ENCODE measurements at places on chromosomes 11 and 22.

DNA sequence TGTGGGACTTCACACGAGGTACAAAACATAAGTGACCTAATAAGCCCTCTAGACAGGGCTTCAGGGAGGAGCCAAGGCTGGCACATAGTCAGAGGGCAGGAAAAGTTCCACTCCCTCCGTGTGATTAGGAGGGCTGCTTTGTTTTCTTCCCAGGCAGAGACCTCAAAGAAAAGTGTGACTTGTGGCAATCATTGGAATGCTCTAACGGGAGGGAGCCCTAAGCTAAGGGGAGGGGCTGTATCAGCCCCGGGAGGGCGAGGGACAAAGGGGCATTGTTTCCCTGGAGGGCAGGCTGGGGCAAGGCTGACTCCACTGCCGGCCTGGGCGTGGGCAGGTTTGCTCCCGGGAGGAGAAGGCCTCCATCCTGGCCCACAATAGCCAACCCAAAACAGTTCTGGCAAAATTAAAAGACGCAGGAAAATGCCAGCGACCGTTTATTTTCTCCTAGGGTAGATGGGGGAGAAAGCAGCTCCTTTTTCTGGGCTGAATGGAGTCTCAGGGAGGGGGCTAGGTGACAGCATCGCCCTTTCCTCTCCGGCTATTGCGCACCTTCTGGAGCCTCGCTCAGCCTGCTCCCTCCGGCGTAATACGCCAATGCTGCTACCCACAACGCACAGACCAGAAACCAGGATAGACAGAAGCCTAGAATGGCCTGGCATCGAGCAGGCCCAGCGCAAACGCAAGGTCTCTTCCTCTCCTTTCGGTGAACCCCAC, 60.2 kb downstream of the ENDOD1 start:
- no peak for DNase-seq

DNA sequence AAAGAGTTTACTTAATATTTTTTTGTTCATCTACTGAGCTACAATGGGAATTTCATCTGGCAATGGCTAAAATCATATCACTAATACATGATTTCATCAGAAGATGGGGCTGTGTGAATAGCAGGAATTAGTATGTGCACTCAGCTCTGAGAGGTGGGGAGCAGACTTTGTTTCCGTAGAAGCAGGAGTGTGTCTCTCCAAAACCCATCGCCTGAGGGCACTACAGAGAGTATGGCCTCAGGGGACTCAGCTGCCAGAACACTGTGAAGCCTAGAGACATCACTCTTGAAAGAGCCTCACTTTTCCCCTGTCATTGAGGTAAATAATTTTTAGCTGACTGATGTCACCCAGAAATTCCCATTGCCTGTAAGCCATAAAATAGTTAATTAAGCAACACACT, 261.4 kb upstream of the ISX start:
- no peak for DNase-seq

DNA sequence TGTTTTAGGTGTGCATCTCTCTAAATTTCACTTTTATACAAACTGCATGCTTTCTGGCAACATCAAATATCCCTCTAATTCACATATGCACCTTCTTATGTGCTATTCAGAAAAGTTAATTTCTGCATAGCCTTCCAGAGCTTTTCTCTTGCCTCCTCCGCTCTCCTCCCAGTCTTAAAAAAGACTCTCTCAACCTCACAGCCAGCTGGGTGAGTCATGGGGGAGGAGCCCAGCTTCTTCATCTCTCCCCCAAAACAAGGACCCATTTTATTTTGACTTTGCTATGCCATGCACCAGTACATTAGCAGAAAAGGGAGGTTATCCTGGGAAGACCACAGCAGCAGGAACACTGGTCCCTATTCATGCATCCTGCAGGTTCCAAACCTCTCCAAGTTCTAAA, 234.4 kb downstream of the KCNA4 start:
- no peak for DNase-seq

- no peak for DNase-seq
Observed at GRCh38 chr22:37126882-37127281, 17.4 kb upstream of the TMPRSS6 start.

DNA sequence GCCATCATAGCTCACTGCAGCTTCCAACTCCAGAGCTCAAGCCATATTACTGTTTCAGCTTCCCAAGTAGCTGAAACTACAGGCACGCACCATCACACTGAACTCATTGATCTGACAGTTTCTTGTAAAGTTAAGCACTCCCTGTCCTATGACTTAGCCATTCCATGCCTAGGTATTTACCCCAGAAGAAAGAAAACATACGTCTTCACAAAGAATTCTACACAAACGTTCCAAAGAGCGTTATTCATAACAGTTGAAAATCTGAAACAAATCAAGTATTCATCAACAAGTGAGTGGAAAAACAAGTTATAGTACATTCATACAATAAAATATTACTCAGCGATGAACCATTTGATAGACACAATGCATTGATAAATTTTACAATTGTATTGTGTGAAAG, 7.8 kb upstream of the NLRP10 start:
- DNase-seq, result no peak

GRCh38 chr11:118090545-118091162, 3.9 kb upstream of the SMIM35 start:
- no peak for DNase-seq

DNA sequence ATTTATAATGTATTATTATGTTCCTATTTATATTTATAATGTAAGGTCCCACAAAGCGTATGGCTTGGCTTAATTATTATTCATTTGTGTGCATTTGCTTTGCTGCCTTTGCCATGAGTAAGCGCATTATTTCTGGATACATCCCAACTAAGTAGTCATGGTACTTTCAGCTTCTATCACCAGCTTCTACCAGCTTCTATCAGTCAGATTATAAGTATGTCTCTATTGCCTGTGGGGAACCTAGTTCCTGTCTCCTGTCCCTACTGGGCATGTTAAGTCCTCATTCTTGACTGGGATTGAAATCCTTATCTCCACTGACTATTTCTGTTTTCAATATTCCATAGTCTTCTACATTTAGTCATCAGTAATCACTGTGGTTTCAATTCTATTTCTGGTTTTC, 33.5 kb upstream of the OR10W1 start:
- DNase-seq, result no peak

DNA sequence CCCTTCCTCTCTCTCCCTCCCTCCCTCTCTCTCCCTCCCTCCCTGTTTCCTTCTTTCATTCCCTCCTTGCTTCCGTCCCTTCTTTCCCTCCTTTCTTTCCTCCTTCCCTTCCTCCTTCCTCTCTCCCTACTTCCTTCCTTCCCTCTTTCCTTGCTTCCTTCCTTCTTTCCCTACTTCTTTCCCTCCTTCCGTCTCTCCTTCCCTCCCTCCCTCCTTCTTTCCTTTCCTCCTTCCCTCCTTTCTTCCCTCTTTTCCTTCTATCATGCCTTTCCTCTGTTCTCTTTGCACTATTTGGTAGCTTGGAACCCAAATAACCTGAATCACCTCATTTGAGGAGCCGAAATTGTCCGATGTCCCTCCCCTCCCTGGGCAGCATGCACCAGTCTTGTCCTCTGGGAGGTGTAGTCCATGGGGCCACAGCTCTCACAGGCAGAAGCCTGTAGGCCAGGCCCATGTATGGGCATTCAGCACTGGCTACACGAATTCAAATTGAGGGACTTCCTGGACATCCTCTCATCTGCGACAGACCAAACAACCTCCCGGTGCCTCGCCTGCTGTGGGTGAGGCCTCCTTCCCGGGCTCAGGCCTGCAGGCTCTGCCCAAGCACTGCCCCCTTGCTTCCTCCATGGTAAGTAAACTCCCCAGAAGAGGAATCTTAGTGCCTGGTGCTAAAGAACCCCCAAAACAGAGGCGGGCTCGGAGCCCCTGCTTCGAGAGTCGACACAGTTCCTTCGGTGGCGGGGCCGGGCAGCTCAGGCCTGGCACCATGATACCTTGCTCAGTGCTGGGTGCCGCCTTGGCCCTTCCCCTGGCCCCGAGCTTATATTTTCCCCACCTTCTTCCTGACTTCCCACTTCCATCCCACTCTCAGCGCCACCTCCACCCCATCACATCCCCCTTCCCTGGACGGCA, 454.1 kb upstream of the CADM1 start:
- no peak for DNase-seq

DNA sequence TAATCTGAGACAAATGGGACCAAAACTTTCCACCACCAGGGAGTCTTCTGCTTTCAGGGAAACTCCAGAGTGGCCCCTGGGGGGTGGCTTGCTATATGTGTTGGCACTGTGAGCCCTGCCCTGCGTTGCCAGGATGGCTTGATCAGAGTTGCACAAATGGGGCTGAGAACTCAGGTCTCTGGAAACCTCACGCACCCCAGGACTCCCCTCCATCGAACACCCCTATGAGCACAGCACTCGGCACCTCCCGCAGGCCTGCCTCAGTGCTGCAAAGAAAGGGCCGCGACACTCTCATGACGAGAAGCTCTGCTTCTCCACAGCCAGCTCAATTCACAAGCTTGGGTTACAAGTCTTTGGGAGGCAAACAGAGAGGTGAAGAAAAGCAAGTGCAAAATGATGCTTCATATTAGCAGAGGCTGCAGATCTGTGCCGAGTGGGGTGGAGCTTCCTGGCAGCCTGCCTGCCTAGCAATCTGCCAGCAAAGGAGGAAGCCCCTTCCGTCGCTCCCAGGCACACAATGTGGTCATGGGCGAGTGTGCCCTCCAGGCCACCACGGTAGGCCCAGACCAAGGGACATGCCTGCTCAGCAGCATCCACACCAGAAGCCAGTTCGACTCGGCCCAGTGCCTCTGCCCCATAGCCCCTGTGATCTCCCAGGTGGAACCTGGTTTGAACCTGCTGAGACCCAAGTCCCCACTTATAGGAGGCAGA, 55.7 kb downstream of the MYH9 start:
- DNase-seq, result peak; percentile 48

DNA sequence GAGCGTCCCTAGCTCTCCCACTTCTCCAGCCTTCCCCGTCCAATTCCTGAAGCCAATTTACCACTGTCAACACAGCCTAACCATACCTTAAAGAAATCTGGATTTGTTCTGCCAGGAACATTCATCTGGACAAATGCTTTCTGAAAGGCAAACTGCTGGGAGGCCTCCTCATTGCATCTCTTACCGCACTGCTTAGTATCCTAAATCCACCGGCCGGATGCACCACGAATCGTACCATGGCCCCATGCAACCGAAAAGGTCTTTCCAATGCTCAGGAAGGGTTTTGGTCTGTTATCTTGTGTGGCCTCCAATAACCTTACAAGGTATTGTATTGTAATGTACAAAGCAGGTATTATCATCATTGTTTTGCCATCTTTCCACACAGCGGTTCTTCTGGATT, 57.6 kb downstream of the MYH9 start:
- DNase-seq, result no peak

GRCh38 chr11:36498721-36499120, 11.4 kb downstream of the TRAF6 start:
- DNase-seq, result no peak

DNA sequence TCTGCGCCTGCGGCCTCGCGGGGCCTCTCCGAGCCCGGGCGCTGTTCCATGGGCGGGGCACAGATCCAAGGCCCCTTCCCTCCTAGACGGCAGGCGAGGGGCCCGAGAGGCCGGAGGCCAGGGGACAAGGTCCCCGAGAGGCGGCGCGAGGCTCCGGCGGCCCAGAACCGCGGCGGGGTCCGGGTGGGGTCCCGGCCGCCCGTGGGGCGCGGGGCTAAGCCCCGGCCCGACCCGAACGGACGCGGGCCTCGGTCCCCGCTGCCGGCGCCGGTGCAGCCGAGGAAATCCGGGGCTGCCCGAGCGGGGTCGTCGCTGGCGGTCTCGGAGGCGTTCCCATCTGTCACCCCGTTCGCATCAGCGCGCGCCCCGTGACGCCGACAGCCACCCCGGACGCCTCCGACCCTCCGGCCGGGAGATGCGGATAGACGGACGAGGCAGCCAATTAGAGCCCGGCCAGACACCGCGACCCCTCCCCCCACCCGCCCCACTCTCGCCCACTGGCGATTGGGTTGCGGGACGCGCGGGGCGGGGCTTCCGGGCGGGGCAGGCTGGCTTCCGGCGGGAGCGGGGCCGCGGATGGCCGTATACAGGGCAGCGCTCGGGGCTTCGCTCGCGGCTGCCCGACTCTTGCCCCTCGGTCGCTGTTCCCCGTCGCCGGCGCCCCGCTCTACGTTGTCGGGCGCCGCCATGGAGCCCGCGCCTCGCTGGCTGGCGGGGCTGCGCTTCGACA, at the start of gene SELENOO:
Gene SELENOO, plus strand, starts transcription at position 551 of the 730 bp plus-strand sequence. Its CDS starts 26 bp downstream, at position 577.
- DNase-seq, result peak; percentile 86

GRCh38 chr11:2713094-2713493, 13.3 kb upstream of the KCNQ1OT1 start:
- no peak for DNase-seq

GRCh38 chr22:48222742-48223487, 1460.5 kb downstream of the TBC1D22A start:
- DNase-seq, result no peak

- DNase-seq, result no peak
Observed at GRCh38 chr22:19086417-19086816, 35.8 kb downstream of the DGCR2 start.

GRCh38 chr11:126628790-126629621, 273.5 kb downstream of the ST3GAL4 start:
- DNase-seq, result no peak

GRCh38 chr11:104060004-104060794, 23.8 kb downstream of the DDI1 start:
- DNase-seq, result no peak

GRCh38 chr11:108609682-108610081, 16.1 kb upstream of the EXPH5 start:
- DNase-seq, result no peak

Measured in stimulated activated CD4-positive, alpha-beta T cell treated with anti-CD3 and anti-CD28 coated beads, Interleukin-15, amount 100 ng/mL, for 48 hours (primary cell).